Stimulated activated CD8-positive, alpha-beta memory T cell treated with anti-CD3 and anti-CD28 coated beads, Interleukin-15, amount 100 ng/mL, for 4 hours (primary cell): ENCODE measurements at places on chromosomes 16 and 17.

GRCh38 chr17:34378664-34379101, 15.7 kb upstream of the CCL1 start:
- DNase-seq, result no peak

DNA sequence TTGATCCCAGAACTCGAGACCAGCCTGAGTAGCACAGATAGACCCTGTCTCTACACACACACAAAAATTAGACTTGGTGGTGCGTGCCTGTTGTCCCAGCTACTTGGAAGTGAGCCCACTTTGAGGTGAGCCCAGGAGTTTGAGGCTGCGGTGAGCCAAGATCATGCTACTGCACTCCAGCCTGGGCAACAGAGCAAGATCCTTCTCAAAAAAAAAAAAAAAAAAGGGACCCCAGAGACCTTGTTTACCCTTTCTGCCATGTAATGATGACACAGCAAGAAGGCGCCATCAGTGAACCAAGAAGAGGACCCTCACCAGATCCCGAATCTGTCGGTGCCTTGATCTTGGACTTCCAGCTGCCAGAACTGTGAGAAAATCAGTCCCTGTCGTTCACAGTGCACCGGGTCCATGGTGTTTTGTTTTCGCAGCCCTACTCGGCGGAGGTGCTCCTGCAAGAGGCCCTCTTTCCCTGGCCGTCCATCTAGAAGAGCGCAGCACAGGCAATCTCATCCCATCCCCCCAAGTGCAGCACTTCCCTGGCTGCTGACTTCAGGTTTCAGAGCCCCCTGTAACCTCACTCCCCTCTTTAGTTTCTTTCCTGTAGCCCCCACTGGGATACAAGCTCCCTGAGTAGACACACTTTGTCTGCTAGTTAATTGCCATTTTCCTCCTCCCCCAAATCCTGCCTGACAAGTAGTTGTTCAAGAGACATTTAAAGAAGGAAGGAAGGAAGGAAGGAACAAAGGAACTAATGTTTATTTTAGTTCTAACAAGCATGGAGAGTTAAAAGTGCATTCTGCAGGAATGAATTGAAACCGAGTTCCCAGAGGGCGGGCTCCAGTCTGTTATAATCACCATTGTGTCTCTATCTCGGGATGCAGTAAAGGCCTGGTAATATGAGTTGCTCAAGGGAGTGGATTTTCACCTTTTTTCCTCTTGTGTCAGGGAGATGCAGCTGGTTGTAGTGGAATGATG, 115.3 kb downstream of the SNX29 start:
- no peak for DNase-seq

GRCh38 chr17:3683054-3683511, 12.9 kb downstream of the P2RX5 start:
- no peak for DNase-seq

DNA sequence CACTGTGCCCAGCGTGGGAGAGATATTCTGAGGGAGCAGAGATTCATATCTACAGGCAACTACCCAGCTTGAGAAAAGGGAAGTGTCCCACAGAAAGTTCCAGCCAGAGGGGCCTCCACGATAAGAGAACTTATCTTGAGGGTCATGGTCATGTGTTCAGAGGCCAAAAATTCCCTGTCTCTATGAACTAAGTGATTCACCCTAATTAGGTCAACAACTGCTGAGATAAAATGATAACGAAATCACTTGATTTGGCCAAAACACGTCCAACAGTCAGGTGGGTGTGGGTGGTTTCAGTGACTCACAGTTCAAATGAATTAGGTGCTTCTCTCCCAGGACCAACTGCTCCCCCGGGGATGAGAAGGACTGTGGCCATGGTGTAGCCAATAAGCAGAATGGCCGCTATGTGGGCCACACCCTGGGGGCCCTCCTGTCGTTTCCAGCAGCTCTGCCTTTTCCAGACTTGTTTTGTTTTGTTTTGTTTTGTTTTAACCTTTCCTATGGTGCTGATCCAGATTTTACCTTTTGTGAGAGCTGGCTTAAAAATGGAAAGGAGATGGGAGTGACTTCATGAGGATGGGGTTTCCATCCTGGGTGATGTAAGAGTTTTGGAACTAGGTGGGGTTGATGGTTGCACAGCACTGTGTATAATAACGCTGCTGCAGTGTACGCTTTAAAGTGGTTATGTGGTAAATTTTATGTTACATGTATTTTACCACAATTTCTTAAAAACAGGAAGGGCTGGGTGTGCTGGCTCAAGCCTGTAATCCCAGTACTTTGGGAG, 8.7 kb downstream of the DNAI2 start:
- no peak for DNase-seq

DNA sequence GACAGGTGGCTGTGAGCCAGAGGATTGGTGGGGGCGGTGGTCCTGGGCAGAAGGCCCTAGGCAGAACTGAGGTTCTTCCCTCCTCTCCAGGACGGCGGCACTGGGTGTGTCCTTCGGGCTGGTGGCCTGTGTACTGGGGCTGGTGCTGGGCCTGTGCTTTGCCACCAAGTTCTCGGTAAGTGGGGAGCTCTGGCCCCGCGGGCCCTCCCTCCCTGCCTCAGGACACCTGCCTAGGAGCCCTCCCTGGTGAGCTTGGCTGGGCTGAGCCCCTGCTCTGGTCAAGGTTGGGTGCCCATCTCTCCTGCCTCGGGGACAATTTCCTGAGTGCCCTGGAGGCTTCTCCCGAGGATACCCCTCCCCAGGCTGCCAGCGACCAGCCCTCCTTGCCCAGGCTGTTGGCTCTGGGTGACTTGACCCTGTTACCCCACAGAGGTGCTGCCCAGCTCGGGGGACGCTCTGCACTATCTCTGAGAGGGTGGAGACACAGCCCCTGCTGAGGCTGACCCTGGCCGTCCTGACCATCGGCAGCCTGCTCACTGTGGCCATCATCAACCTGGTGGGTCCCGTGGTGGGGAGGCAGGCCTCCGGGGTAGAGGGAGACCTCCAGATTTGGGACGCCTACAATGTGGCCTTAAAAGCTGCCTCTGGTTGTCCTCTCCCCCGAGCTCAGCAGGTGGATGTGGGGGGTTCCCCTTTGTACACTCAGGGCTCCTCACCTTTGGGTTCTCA, 42.0 kb downstream of the ADCY7 start:
- no peak for DNase-seq

DNA sequence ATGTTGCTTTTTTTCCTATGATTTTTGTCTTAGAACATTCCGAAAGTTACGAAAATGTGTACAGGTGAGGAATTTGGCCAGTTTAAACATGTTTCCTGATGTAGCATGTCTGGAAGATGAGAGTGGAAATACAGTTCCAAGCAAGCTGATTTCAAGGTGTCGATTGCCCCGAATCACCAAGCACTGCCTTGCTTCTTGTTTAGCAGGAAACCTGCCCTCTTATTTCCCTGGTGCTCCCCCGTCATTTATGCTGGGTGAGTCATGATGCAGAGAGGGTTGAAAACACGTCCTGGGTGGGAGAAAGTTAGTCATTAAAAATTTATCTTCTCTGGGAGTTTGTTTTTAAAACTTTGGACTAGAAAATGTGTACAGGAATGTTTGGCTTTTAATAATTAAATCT, 608.6 kb upstream of the EEF2KMT start:
- DNase-seq, result no peak

DNA sequence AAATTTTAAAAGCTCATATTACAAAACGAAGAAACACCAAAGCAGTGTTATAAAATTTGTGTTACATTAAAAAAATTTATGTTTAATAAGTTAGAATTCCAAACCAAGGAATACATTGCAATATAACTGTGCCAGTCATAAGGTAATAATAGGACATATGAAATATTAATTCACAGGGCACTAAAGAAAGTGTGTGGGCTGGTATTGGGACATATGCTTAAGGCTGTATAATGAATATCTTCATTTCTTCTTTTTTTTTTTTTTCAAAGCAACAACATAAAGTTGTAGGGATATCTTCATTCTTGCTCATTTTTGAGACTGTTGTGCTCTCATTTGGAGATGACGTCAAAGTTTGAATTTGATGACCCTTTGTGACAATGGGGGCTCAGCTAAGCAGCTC, 17.5 kb upstream of the FBXO47 start:
- no peak for DNase-seq

DNA sequence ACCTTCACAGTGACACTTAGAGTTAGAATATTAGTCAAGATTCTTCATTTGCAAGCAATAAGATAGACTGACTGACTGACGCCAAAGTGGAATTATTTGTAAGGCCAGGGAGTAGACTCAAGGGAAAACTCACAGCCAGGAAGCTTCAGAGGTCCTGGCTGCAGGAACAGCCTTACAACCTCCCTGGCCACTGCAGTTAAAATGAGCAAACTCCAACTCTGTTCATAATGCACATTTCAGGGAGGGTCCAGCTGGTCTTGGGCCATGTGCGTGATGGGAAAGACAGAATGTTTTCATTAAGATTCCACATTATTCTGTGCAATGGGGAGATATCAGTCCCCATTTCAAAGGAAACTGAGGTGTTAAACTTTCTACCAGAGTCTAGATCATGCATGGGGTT, 9.9 kb downstream of the CAPNS2 start:
- DNase-seq, result no peak

DNA sequence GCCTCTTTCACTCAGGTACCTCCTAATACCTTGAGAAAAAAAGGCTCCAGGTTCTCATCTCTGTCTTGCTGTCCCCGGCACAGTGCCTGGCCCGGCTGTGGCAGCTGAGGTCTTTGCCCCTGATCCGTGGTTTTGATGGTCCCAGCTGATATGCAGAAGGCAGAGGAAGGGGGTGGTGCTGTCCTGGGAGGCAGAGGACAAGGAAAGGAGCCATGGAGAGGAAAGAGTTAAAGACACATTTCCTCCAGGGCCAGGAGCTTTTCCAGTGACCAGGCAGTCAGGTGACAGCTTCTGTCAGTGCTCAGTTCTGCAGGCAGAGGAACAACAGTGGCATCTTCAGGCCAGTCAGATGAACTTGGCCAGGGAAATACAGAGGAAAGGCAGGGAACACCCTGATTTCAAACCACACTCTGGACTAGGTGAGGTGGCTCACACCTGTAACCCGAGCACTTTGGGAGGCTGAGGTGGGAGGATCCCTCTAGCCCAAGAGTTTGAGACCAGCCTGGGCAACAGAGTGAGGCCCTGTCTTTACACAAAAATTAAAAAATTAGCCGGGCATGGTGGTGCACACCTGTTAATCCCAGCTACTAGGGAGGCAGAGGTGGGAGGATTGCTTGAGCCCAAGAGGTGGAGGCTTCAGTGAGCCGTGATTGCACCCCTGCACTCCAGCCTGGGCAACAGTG, 3.3 kb upstream of the COG1 start:
- DNase-seq, result no peak

GRCh38 chr17:21174713-21175112, 39.2 kb downstream of the TMEM11 start:
- no peak for DNase-seq

DNA sequence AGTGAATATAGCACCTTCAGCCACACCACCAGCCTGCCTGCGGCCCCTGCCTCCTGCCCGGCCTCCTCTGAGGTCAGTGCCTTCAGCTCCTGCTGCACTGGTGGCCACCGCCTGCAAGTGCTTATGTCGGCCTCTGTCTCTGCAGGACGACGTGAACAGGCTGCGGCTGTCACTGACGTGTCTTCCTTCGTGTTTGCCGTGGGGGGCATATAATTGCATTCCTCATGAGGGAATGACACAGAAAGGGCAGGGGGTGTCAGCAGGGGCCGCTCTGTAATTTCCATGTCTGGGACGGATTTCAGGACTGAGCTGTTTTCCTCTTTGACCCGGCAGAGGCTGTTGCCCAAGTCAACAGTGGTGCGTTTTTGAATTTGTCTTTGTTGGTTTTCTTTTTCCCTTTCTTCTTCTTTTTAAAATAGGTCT, 28.5 kb downstream of the CMIP start:
- no peak for DNase-seq

DNA sequence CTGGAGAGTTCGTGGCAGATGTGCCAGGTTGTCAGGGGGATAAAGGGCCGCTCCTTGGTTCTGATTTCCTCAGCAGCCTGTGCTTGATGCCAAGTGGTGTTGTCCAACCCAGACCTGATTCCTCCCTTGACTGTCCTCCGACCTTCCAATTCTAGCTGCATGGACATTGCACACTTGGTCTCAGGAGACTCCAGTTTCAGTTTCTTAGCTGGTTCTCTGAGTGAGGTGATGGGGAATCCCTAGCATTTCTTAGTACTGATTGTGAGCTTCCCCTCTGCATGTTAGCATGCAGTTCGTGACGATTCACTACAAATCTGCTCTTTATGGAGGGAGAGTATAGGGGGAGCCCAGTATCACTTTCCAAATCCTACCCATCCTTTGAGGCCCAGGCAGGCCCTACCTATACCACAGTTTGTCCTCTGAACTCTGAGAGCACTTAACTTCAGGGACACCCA, 12.4 kb upstream of the CCR7 start:
- no peak for DNase-seq

GRCh38 chr16:4839942-4840341, 7.1 kb downstream of the GLYR1 start:
- no peak for DNase-seq

- no peak for DNase-seq
Observed at GRCh38 chr17:69485901-69486643, 71.6 kb downstream of the MAP2K6 start.

DNA sequence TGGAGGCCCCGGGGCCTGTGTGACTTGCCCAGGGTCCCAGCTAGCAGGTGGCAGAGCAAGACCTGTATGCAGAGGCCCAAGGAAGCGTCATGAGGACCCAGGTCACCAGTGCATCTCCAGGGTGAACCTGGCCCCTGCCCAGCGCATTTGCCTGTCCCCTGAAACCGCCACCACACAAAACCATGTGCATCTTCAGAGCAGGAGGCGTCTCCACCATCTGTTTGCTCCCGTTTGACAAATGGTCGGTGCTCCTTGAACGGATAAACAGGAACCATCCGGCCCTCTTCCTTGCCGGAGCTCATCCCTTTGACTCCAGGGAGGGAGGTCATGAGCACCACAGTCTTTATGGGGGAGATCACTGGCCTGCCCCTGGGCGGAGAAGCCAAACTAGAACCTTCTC, 62.5 kb downstream of the JPH3 start:
- no peak for DNase-seq

DNA sequence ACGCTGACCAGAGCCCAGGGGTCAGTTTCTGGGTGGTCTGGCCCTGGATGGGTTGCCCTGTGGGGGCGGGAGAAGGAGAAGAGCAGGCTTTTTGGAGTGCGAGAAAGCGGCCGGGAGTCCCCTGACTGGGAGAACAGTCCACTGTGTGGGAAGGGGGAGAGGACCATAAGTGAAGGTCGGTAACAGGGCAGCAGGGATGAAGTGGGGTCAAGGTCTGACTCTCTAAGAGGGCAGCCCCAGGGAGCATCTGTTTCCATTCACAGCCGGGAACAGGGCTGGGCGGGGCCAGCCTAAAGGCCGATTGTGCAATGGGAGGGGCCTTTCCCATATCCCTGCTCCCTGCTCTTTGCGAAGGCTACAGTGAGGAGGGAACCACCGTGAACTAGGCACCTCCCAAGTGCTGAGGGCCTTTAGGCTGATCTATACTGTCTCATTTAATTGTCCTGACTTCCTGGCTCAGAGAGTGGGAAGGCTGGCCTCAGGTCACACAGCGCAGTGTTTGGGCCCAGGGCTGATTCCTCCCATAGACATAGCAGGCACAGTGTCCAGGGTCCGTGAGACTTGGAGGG, 10.4 kb upstream of the WFDC1 start:
- no peak for DNase-seq

GRCh38 chr16:88444826-88445582, 8.1 kb upstream of the ZFPM1 start:
- DNase-seq, result no peak

- DNase-seq, result no peak
Observed at GRCh38 chr17:29051731-29052130, 8.8 kb downstream of the PIPOX start.

GRCh38 chr16:85988723-85989313, 89.9 kb downstream of the IRF8 start:
- DNase-seq, result no peak

GRCh38 chr16:62760398-62760797, 724.2 kb upstream of the CDH8 start:
- DNase-seq, result no peak

- DNase-seq, result no peak
Observed at GRCh38 chr17:21214777-21215541, 998 bp upstream of the TMEM11 start.
